ENCODE measurements at places on chromosomes 5 and 9.

GRCh38 chr9:5958273-5958672, 57.2 kb downstream of the RANBP6 start:
- no peak for DNase-seq

- DNase-seq, result no peak
These were observed 874.3 kb upstream of the DMAC1 start for GRCh38 chr9:8673830-8674229.

GRCh38 chr5:67917561-67917960, 298.0 kb upstream of the PIK3R1 start:
- DNase-seq, result no peak

DNA sequence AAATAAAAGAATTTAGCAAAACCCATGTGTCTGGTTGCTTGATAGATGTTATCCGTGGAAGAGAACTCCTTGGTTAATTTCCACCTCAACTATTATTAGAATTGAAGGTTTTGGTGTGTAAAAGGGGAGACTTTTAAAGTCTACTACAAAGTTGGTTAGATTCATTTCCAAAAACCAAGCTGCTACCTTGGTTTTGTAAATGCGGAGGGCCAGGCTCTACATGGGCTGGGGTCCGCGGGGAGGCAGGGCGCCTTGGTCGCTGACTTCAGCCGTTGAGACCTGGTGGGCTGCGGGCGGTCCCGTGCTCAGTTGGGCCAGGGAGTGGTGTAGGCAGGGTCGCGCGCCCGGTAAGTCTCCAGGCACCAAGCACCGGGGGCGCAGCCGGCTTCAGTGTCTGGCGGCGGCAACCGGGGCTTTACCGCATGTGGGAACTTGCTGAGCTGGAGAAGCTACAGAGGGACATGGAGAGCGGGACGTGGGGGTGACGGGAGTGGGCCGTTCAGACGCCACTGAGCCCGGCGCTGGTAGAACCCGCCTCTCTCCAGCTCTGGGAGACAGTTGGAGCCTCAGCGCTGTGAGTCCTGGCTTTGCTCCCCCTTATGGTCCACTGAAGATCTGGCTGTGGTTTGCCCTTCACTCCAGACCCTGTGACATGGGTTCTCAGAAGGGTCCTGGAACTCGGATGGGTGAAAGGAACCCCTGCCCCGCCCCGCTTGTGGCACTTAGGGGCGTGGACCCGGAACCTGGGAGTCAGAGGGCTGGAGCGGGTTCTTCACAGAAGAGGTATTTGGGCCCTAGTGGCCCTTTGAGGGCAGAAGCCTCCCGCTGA, 11.8 kb downstream of the NR2F1 start:
- DNase-seq, result no peak

- DNase-seq, result no peak
These were observed at the start of gene CDH18 for GRCh38 chr5:19987612-19988361. Gene CDH18, minus strand, starts transcription at chr5:19988200. Its CDS starts 149,214 bp downstream, at chr5:19838986.

DNA sequence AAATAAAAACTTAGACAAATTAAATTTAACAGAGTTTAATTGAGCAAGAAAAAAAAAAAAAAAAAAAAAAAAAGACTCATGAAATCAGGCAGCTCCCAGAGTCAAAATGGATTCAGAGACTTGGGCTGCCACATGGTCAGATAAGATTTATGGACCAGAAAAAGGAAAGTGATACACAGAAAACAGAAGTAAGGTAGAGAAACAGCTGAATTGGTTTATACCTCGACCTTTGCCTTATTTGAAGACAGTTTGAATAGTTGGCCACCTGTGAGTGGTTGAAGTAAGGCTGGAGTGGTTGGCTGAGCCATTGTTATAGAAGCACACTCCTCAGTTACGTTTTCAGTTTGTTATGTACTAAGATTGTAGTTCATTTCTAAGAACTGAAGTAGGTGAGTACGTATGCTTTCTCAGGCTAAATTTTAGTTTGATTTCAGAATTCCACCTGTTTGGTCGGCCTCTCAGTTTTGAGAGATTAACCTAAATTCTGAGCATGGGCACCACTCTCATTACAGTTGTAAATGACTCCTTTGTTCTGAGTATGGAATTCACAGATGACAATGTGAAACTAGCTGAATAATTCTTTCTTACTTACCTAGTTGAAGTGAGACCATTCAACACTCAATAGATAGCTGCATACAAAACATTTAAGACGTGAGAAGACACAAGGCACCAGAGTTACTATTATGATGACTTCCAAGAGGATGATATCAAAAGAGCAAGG, 149.0 kb downstream of the AOPEP start:
- DNase-seq, result no peak

GRCh38 chr5:893711-894110, 1.0 kb downstream of the TRIP13 start:
- no peak for DNase-seq

GRCh38 chr9:92706218-92706940, 36.4 kb upstream of the IPPK start:
- peak; percentile 46 for DNase-seq

GRCh38 chr5:95953021-95953702, 8.5 kb downstream of the ELL2 start:
- DNase-seq, result no peak

Measured in CD4-positive, alpha-beta T cell treated with Interleukin-12 subunit alpha and Interleukin-12 subunit beta, for 1 hour (primary cell).